Cerebellar nuclear complex (tissue), 1 donor: ENCODE measurements at places on chromosomes 3 and 15.

- DNase-seq: no peak
Measured at GRCh38 chr3:74542441-74542840, 72.0 kb downstream of the CNTN3 start.

- DNase-seq: no peak
Measured at GRCh38 chr3:81072591-81072990, 688.9 kb downstream of the GBE1 start.

DNA sequence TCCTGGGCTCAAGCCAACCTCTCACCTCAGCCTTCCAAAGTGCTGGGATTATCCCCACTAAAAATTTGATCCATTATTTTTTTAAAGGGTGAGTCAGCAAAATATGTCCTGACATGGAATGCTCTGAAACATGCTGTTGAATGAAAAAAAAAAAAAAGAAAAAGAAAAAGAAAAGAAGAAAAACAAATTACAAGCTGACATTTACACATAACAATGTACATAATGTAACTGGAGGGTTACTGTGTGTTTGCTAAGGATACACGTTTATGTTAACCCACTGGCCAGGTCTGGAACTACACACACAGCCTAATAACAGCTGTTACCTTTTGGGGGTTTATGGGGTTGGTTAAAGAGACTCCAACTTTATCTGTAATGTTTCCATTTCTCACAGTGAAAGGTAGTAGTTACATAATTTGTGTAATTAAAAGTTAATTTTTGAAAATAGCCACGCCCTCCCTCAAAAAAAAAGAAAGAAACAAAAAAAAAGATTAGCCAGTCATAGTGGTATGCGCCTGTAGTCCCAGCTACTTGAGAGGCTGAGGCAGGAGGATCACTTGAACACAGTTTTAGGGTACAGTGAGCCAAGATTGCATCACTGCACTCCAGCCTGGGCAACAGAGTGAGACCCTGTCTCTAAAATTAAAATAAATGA lies 3.1 kb upstream of the MESP2 start:
- DNase-seq: no peak

DNA sequence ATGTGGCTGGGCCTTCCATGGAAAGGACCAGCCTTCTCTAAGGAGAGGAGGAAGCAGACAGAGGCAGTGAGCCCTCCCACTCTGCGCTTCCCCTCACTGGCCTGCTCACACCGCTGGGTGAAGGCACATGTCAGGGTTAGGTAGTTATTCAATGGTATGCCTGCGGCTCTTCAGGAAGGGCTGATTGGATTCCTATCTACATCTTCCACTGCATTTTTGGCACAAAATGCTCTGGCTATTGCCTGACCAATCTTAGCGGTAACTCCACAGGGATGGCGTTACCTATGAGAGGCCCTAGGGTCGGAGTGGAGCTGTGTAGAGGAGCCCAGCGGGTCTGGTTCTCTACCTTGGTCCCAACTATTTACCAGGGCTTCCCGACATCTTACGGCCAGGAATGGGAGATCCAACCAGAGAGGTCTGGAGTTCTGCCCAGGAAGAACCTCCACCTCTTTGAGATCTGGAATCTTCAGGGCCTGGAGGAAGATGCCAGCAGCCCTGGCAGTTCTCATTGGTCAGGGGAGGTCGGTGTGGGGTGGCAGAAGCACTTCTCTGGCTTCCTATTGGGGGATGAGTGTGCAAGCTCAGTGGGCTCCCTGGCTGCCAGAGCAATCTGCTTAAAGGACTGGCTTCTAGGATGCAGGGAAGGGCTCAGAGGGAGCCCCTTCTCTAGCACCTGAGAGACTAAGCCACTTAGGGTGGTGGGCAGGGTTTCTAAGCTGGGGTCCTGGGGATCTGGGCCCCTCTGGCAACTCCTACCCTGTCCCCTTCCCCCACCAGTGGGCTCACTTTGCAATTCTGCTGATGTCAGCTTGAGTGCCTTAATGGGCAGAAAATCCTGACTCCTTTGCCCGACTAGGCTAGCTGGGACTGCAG lies 24.3 kb downstream of the SNX33 start:
- no peak for DNase-seq

GRCh38 chr15:40232625-40233070 lies 6.2 kb upstream of the PAK6 start:
- no peak for DNase-seq

- DNase-seq: no peak
Measured at GRCh38 chr3:25350725-25351114, 77.3 kb upstream of the RARB start.

GRCh38 chr3:158864492-158864891 lies 62.6 kb downstream of the MFSD1 start:
- no peak for DNase-seq

DNA sequence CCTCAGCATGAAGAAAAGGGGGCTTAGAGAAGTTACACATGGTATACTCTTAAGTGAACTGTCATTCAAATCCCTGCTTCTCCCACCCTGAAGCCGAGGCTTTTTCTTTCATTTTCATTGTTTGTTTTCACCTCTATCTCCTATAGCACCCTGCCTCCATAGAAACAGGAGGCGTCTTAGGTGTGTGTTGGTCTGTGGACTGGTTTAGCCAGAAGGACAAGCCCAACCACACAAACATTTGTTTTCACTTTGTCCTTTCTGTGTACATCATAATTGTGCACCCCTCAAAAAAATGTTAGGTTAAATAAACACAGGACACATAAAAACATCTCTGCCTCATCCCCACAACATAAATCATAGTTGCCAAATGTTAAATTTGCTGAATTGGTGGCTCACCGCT lies 73.3 kb upstream of the UBE2E2 start:
- DNase-seq: no peak

- no peak for DNase-seq
Measured at GRCh38 chr3:128996726-128997125, 2.9 kb upstream of the CFAP92 start.

DNA sequence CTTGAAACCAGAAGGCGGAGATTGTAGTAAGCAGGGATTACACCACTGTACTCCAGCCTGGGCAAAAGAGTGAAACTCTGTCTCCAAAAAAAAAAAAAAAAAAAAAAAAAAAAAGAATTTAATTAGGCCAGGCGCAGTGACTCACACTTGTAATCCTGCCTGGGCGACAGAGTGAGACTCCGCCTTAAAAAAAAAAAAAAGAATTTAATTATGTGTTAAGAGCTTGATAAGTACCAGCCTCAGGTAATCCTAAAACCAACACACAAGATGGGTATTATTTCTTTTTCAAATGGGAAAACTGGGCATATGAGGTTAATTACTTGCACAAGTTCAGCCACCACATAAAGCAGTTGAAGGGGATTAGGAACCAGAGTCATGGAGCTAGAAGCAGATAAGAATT lies 49.0 kb downstream of the PBRM1 start:
- no peak for DNase-seq

- no peak for DNase-seq
Measured at GRCh38 chr3:121698476-121698875, 37.8 kb upstream of the HCLS1 start.

DNA sequence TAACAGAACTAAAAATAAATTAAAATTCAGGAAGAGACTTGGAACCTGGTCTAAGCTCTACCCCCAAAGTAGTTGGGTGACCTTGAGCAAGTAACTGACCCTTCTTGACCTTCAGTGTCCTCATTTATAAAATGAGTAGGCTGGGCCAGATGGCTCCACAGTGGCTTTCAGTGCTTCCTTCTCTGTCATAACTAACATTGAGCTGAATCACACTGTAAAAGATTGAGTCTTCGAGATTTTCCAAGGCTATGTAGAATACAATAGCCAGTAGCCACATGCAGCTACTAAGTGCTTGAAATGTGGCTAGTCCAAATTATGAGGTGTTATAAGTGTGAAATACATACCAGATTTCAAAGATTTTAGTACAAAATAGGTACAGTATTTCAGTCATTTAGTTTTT lies 313.3 kb downstream of the MECOM start:
- no peak for DNase-seq

DNA sequence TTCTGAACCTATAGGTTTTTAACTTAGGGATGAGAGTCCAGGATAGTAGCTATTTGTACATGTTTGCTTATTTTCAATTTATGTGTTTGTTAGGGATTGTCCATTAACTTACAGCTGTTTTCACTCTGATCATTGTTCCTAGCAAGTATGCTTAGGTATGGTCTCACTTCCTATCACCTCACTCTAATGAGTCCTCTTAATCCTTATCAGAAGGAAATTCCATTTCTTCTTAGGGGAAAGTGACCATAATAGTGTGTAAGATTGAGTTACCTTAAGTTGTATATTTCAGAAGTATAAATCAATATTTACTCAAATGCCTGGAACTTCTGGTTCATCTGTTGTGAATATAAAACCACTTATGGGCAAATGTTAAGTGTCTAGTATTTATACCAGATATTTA lies 53.0 kb downstream of the PIAS1 start:
- DNase-seq: no peak

DNA sequence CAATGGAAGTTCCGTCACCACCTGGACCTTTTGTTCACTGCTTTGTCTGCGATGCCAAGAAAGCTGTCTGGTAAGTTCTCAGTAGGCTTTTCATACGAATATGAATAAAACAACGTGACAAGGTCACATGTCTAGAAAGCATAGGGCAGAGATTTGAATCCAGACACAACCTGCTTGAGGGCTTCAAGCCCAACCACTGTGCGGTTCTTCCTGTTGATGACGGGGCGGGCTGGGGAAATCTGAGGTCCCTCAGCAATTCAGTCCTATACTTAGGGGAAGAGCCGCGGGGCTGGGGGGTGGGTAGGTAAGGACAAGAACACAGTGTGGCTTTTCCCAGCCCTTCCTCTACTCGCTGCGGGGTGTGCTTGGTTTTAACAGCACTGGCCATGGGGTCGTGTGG lies 32.4 kb upstream of the SMAD3 start:
- no peak for DNase-seq

DNA sequence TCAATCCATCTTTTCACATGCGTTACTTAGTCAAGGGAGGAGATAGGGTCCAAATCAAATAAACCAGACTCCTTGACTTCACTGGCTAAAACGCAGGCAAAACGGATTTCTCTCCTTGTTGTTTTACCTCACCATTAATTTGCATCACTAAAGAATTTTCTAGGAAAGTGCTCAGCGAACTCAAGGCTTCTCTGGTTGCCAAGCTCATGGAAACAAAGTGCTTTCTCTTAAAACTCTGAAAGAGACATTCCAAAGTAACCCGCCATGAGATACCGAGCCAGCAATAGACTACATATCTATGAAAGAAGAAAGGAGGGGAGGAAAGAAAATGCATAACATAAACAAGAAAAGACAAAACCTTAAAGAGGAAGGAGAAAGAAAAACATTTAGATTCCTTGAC lies 211.7 kb upstream of the WNT5A start:
- no peak for DNase-seq

GRCh38 chr3:187870360-187871203 lies 125.3 kb upstream of the BCL6 start:
- DNase-seq: no peak

DNA sequence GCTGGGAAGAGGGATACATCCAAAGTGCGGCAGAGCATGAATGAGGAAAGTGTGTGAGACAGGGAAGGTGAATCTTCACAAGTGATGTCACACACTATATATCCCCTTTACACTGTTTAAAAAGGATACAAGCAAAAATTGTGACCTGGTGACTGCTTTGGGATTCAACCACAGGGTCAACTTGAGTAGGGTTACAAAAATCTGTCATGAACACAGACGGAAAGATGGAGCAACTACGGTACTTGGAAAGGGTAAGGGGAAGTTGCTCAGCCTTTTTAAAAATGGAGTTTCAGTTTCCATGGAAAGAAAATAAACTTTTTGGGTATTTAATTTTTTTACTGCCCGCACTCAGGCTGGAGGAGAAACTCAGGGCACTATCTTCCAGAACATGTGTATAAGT lies 60.3 kb downstream of the B3GNT5 start:
- no peak for DNase-seq

- DNase-seq: no peak
Measured at GRCh38 chr3:59655418-59656015, 605.7 kb upstream of the CFAP20DC start.

DNA sequence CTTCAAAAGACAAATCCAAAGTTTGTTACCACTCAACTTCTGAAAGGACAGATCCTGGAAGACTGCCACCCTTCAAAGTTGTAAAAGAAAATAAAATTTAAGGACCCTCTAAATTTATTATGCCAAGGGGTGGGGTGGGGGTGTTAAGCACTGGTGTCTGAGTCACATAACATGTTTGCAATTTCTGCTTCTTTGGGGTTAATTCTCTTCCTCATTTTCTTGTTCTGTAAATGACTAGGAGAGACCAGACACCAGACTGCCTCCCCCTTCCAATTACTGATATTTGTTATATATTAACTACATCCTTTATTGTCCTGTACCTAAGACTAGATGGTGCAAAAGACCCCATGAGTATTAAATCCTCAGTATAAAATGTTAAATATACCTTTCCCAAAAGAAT lies 242.8 kb downstream of the ZNF385D start:
- no peak for DNase-seq

GRCh38 chr3:172129498-172129849 lies 90.1 kb downstream of the FNDC3B start:
- no peak for DNase-seq

GRCh38 chr3:58334013-58334321 lies 1.3 kb downstream of the PXK start:
- no peak for DNase-seq

- no peak for DNase-seq
Measured at GRCh38 chr15:58241872-58242271, 103.7 kb downstream of the AQP9 start.

DNA sequence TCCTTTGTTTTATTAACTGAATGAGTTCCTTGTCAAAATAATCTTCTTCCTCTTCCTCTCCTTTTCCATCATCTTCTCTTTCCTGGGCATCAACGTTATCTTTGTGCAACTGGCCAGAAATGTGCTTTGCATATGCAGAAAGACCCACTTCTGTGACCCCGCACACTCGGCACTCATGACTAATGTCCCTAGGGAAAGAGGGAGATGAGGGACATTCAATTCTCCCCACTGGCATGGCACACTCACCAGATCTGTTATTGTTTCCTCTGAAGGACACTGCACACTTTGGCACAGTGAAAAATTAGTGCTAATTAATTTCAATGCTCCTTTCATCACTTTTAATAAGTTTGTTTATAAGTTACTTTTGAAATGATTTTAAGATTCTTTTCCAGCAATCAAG lies 34.0 kb downstream of the ZNF106 start:
- no peak for DNase-seq

- no peak for DNase-seq
Measured at GRCh38 chr15:88302373-88302772, 45.8 kb upstream of the NTRK3 start.

DNA sequence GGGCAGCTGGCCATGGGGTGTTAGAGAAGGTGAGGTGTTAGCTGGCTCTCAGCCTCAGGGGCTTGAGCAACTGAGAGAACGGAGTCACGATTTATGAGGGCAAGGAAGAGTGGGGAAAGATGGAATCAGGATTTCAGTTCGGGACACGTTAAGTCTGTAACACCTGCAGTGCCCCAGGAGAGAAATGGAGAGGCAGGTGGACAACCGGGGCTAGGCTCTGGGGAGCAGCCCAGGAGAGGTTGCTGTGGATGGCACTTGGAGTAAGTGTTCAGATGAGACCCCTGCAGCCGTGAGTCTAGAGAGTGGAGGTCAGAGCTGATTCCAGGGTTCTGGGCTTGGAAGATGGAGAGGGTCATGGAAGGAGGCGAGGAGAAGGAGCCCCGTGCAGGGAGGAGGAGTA lies 237.9 kb downstream of the OCA2 start:
- no peak for DNase-seq
